ENCODE measurements at places on chromosomes 5 and 9.
A peak's percentile ranks its signal among the peaks of the same experiment; 100 is the strongest.

DNA sequence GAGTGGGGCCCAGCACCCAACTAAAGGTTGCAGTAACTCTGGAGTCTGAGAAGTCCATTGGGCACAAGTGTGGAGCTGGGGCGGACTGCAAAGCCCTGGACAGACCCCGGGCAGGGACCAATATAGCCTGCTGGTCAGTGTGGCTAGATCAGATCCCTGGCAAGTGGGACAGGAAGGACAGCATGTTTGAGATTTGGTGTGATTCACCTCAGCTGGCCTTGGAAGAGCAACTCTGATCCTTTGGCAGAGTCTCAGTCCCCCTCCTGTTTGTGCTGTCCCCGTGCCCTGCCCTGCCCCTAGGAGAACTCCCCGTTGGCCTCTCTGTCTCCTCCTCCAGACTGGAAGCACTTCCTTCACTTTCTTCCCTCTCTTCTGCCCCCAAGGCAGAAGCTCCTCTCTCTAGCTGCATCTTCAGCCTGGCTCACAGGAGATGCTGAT, 255.3 kb downstream of the FSTL4 start:
- DNase-seq: no peak

DNA sequence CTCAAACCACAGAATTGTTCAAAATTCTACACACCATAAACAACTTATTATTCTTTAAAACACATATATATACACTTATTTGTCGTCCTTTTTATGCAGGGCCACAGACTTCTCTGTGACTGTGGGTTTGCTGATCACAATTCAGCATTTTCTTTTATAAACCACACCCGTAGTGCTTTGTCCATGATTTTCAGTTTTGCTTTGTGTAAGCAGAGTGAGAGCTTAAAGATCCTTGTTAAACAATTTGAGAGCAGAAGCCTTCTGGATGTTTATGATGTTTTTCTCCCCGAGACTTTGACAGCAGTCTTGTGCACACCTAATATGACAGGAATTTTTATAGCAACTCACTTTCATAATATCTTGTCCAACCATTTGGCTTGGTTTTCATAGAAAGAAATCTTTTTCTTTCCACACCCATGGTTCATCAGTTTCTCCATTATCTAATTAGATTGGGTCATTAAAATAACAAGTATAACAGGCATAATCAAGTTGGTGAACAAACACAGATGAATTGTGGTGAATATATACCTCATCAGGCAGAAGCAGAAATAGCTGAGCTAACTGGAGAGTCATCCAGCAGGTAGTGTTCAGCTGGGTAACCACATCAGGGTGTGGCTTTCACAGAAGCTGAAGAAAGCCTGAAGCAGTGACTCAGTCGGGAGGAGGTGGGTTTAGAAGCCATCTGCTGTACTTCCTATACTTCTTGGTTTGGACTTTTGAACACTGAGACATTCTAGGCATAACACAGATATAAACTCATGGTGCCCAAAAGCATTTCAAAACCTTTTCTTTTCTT, 232.8 kb downstream of the DOCK8 start:
- DNase-seq: peak; percentile 35

DNA sequence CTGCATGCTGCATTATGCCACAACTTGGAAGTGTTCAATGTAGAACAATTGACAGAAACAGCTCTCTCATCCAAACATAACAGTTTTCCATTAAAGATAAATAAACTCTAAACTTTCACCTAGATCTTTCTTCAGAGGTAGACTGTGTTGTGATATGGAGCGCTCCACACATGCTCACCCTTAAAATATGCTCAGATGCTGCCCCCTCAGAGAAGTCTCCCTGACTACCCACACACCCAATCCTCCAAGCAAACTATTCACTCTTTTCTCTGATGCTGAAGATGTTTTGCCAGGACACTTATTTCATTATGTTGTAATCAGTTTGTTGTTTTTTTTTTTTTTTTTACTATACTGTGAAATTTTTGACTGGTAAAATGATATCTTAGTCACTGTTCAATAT, 206.6 kb upstream of the RASA1 start:
- no peak for DNase-seq

DNA sequence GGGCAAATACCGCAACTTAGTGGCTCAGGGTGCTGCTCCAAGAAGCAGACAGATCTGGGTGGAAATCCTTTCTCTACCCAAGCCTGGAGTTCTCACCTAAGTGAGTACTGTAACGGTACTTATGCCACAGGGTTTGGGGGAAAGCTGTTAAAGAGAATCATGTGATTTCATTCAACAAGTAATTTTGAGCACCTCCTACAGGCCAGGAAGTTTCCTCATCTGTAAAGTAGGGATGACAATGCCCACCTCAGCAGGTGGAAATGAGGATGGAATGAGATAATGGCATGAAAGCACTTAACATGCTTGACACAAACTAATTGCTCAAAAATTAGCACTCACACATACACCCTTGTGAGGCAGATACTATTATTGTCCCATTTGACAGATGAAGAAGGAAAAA, 114.1 kb downstream of the JAKMIP2 start:
- no peak for DNase-seq

DNA sequence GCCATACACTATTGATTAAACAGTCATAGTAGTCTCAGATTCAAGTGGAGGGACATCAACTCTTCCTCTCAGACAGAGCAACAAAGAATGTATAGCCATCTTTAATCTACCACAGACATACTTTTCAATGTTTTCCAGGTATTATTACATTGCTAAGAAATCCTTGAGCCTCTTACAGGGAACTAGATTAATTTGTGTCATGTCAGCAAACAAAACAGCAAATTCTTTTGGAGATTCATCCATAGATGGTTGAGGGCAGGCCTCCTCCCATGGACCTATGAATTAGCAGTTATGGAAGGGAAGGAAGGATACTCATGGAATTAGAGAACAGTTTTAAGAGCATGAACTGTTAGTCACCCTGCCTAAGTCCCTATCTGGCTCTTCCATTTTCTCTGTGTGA, 47.8 kb upstream of the ARRDC3 start:
- no peak for DNase-seq

DNA sequence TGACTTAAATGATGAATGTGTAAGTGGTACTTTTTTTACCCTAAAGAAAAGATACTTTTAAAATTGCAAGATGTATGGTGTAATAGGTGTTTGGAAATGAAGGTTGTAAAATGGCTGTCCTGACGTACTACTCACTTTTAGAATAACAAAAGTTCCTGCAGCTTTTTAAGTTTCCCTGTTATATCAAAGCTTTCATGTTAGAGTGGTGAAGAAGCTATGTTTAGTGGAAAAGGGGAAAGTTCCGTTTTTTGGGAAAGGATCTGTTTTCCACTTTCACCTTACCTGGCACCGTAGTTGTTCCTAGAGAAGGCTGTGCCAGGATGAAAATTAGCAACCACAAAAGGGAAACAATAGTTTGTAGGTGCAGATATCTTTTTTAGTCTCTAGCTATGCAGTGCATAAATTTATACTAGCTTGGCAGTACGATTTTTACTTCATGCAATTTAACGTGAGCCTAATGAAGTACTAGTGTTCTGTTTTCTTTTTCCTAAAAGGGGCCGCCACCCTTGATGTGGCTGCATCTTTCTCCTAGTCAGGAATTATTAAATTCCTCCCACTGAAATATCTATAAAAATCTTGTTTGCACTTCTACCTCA, 1.3 kb downstream of the TNPO1 start:
- no peak for DNase-seq

- DNase-seq: no peak
Measured at GRCh38 chr5:8241076-8241475, 372.1 kb downstream of the MTRR start.

- DNase-seq: no peak
Measured at GRCh38 chr5:53114988-53115387, 5.4 kb upstream of the MOCS2 start.

DNA sequence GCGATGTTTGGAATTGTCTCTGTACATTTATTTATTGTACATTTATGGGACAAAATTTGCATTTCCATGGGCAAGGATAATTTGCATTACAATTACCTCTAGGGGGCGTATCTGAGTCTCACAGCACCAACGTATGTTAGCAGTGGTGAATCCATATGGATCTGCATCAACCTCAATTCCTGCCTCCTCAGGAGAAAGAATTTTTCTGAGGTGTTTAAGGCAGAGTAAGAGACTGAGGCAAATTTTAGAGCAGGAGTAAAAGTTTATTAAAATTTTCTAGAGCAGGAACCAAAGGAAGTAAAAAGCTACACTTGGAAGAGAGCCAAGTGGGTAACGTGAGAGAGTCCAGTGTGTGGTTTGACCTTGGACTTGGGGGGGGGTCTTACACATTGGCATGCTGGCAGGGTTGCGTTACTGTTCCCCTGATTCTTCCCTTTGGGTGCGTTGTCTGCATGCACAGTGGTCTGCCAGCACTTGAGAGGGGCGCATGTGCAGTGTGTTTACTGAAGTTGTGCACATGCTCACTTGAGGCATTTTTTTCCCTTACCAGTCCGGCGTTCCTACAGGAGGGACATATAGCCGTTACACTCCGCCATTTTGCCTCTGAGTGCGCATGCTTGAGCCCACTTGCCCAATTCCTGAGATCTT, 21.0 kb upstream of the RAB14 start:
- no peak for DNase-seq

- DNase-seq: no peak
Measured at GRCh38 chr5:149638136-149638535, 56.8 kb downstream of the ARHGEF37 start.

DNA sequence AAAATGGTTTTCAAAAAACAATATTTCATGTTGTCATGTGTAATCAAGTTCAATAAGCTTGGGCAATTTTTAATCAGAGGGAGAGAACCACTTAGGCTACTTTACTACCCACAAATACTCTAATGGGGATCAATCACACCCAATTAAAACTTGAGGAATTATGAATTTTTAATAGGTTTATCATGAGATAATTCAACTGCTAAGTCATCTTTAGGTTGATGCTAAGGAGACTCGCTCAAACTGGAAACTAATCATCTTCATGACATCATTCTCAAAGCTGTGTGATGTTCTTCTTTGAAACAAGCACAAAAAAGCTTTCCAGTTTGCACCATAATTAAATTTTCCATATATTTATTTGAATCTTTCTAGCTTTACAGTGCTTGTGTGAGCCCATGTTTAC, 867.5 kb downstream of the MAT2B start:
- no peak for DNase-seq

- no peak for DNase-seq
Measured at GRCh38 chr9:110255463-110256379, 586 bp downstream of the TXN start.

DNA sequence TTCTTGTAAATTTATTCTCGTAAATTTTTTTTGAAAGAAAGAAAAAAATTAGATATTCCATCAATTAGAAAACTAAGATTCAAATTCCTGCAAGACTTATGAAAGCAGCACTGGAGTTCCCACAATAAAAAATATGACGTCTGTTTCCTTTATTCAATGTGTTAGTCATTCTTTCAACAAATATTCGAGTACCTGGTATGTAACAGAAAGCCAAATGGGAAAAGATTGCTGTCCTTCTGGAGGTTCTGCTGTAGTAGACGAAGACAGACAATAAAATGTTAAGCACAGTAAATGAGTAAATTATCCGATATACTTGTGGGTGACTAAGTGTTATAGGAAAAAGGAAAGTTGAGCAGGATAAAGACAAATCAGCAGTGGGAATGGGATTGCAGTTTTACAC, 92.2 kb downstream of the ADAMTSL1 start:
- DNase-seq: no peak

Measured in stimulated activated CD8-positive, alpha-beta memory T cell treated with anti-CD3 and anti-CD28 coated beads, Interleukin-2, amount 100 ng/mL, for 1 hour (primary cell).